ENCODE measurements at places on chromosomes 4 and X.

DNA sequence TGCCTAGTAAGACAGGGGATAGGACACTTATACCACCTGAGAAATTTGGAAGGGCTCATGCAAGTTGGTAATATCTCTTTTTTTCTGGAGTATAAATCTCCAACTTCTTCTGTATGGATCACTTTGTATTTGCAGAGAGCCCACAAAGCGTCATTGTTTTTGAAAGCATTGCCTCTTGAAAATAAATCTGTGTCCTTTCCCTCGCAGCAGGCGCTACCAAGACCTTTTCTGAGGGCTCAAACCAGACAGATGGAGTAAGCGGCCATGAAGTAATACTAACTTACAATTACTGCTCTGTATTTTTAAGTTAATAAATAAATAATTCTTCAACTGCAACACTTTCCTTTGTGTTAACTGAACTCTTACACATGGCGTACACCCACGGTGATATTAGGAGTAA, 56.0 kb upstream of the FBXW7 start:
- no peak for DNase-seq

DNA sequence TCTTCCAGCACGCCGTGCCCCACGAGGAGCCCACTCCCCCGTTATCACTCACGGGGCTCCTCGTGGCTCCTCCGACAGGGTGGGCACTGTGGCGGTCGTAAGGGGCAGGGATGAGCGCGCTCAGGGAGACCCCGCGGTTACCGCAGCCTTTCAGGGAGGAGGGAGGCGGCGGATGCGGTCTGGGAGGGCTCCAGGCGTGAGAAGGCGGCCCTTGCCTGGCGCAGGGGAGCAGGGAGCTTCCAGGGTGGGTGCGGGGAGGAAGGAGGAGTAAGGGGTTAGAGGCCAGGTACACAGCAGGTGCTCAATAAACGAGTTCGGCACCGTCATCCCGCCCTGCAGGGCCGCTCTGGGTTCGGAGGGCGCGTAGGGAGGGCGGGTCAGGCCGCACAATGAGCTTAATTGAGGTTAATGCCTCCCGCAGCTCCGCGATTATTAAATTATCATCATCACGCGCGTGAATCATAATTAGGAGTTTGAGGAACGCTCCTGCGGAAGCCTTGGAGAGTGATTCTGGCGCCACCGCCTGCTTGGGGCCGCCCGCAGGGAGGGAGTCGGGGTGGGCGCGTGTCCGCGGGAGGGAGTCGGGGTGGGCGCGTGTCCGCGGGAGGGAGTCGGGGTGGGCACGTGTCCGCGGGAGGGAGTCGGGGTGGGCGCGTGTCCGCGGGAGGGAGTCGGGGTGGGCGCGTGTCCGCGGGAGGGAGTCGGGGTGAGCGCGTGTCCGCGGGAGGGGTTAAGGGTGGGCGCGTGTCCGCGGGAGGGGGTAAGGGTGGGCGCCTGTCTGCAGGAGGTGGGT, 7.6 kb upstream of the NKX1-1 start:
- no peak for DNase-seq

- no peak for DNase-seq
Observed at GRCh38 chr4:7701866-7702649, 237.6 kb downstream of the AFAP1 start.

DNA sequence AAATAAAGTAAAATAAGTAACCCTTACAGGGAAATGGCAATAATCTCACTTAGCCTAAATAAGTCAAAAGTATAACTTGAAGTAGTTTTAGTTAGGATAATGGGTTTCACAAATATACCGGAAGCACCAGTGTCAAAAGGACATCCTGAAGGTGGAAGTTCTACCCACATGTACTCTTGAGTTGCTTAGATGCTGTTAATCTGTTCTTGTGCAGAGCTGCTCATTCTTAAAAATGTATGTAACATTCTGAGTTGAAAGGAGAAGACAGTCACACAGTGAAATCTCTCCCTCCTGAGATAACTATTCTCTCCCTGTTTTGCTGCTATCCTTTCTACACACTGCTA, 11.2 kb upstream of the CCNG2 start:
- DNase-seq = peak; percentile 67

GRCh38 chr4:80237992-80238391, 28.5 kb upstream of the FGF5 start:
- DNase-seq = no peak

DNA sequence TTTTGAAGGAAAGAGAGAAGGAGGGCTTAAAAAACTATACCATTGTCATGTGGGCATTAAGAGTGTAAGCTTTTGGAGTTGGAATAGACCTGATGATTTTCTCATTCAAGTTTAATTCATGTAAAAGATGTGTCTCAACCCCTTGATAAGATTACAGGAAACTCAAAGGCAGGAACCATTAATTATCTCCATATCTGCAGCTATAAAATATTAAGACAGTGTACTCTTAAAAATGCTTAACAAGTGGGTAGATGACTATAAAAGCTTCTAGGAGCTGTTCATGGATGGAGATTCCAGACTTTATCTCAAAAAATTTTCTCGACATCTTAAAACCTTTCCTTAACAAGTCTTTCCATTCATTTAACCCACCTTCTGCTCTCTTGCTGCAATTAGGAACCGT, 208.3 kb downstream of the PALLD start:
- no peak for DNase-seq

DNA sequence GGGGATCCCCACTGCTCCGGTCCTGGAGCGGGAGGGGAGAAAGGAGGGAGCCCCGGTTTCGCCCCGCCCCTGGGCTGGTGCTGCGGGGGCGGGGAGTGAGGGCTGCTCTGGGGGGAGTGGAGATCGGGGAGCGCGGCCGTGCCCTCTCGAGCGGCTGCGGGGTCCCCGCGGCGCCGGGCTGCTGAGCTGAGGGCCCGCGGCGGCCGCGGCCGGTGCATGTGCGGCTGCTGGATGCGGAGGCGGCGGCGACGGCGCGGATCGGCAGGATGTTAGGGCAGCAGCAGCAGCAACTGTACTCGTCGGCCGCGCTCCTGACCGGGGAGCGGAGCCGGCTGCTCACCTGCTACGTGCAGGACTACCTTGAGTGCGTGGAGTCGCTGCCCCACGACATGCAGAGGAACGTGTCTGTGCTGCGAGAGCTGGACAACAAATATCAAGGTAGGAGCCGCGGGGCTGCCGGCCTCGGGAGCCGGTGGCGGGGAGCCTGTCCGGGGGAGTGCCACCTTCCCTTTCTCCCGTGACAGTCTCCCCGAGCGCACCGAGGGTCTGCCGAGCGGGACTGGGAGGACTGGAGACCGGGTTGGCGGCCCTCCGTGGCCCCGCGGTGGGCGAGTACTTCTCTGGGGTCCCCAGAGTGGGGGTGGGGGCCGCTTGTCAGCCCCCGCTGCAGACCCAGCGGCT, at the start of gene ING2:
ING2 (plus strand) TSS at position 129 of the 681 bp plus-strand sequence; CDS start at position 267, 138 bp downstream.
- DNase-seq = peak; percentile 93

DNA sequence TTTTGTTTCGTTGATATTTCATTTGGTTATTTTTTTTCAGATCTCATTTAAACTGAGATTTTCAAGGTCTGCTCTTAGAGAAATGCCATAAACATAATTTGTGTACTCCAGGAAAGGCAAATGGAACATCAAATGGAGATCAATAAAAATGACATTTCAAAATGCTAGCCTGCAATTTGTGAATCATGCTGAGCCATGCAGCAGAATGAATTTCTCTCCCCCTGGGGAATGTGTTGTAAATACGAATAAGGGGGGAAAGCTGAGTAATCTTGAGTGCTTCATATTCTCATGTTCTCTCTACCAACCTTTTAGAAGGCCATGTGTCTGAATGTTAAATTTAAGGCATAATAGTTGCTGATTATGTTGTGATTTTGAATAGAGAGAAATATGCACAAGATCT, 7.8 kb downstream of the ZCCHC4 start:
- DNase-seq = no peak

DNA sequence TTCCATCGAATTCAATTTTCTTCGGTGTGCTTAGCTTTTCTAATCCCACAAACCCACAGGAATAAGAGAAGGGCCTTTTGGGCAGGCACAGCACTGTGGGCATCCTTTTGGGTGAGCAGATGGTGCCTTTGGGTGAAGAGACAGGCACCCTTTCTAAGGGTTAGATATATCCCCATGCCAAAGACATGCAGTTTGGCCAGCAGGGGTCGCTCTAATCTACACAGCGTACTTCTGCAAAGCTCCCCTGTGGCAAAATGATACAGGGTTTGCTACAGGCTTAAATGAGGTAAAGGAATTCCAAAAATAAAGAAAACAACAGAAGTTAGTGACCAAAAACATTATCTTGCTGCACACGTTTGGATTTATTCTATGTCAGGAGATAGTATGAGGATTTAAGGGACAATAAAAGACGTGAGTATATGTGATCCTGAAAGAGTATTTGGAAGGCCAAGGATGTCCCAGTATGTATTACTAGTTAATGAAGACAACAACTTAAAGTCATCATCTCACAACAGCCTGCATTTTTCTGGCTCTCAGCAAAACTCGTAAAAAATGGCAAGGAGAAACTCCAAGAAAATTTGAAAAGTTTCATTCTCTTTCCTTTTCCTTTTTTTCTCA, 49.5 kb downstream of the PHEX start:
- DNase-seq = peak; percentile 62

DNA sequence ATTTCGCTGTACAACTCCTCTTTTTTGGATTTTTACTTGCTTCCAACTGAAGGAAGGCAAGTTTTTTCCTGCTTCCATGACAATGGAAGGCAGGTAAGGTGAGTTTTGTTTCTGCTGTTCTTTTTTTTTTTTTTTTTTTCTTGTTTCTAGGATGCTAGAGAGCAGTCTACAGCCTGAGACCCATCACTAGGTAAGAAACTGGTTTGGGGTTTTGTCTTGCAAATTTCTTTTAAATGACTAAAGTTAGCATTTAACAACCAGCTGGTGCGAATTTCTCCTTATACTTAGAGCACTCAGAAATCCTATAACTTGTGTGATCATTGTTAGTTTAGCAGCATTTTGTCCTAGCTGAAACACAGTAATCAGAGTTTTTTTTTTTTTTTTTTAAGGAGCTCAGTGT, 378.4 kb upstream of the CNKSR2 start:
- DNase-seq = no peak

- no peak for DNase-seq
Observed at GRCh38 chr4:117740736-117741135, 293.6 kb upstream of the NDST3 start.

- DNase-seq = peak; percentile 33
Observed at GRCh38 chr4:172220679-172221078, 407.5 kb downstream of the GALNTL6 start.

- DNase-seq = no peak
Observed at GRCh38 chrX:122866532-122866931, 317.5 kb upstream of the GRIA3 start.

DNA sequence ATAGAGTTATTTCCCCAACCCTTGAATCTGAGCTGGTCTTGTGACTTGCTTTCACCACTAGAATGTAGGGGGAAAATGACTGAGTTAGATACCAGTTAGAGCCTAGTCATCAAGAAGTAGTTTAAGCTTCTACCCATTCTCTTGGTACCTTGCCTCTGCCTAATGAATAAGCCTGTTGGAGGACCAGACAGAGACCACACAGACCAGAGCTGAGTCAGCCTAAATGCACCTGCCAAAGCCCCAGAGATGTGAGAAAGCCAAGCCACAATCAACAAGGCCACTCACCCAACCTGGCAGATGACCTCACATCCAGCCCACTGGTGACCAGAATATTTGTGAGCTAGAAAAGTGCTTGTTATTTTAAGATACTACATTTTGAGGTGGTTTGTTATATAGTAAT, 85.2 kb upstream of the DCLK2 start:
- DNase-seq = no peak

DNA sequence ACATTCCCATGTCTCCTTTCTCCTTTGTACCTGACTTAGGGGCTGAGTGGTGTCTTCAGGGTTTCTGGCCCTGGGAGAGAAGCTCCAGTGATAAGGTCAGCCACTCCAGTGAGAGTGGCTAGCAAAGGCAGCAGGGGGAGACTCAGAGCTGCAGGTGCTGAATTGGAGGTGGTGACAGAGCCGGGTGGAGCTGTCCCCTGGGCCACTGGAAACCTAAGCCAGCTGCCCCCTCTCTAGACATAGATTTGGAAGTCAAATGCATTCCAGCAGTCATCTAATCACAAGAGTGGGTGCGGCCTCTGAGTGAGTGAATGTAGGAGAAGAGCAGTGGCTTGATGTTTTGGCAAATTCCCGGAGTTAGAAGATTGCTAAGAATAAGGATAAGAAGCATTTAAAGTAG, 28.5 kb downstream of the TRIM2 start:
- peak; percentile 40 for DNase-seq

DNA sequence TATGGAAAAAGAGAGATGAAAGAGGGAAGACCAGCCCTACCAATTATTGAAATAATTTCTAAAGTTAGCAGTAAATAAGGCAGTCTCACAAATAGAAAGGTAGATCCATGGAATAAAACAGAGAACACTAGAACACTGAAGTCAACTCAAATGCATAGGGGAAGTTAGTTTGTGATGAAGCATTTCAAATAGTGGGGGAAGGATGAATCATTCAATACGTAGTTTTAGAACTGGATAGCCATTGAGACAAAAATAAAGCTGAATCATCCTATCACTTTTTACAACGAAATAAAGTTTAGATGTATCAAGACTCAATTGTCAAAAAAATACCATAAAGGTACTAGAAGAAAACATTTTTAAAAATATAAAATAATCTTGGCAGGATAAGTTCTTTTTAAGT, 143.2 kb upstream of the DGKK start:
- DNase-seq = peak; percentile 1

- DNase-seq = no peak
Observed at GRCh38 chr4:13054420-13054970, 429.6 kb downstream of the RAB28 start.

GRCh38 chr4:21949073-21949457, 493 bp upstream of the KCNIP4 start:
- DNase-seq = peak; percentile 8

DNA sequence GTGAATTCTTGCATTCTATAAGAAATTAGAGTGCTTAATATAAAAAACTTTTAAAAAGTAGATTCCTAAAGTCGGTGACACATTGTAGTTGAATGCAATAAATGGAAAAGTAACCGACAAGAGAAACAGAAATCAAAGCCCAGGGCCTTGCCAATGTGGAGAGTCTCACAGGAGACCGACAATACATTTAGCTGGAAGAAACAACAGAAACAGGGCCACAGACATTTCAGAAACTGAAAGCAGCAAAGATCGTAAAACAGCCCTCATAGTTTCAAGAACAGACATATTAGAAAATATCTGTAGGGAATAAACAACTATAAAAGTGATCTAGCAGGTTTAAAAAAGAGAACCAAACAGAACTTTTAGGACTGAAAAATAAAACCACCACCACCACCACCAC, 49.5 kb downstream of the STAP1 start:
- no peak for DNase-seq

DNA sequence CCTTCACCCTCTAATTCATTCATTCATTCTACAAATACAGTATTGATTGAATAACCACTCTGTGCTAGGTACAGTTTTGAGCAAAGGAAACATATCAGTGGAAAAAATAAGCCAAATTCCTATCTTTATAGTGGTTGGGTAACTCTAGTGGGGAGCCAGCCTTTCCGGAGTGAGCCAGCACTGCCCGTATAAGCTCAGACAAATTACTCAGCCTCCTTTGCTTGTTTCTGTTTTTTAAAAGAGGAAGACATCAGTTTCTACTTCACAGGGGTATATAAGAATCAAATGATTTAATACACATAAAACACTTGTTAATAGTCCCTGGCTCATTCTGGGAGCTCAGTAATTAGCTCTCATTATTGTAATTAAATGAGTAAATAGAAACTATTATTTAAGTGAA, 238.2 kb upstream of the MAD2L1 start:
- DNase-seq = peak; percentile 2

Measured in hematopoietic multipotent progenitor cell treated with erythropoietin and hydrocortisone succinate and interleukin-3 and kit ligand, for 4 days (in vitro differentiated cells).